ENCODE measurements at places on chromosomes 16 and 17. TPM values are rescaled to one million over a fixed set of nuclear protein-coding genes. Genes with fewer than 3 reads are reported as not detected.

GRCh38 chr17:35146214-35146833 lies 1.3 kb upstream of the UNC45B start:
- no peak for DNase-seq

GRCh38 chr16:30430428-30430970 lies 669 bp upstream of the DCTPP1 start:
- no peak for DNase-seq

DNA sequence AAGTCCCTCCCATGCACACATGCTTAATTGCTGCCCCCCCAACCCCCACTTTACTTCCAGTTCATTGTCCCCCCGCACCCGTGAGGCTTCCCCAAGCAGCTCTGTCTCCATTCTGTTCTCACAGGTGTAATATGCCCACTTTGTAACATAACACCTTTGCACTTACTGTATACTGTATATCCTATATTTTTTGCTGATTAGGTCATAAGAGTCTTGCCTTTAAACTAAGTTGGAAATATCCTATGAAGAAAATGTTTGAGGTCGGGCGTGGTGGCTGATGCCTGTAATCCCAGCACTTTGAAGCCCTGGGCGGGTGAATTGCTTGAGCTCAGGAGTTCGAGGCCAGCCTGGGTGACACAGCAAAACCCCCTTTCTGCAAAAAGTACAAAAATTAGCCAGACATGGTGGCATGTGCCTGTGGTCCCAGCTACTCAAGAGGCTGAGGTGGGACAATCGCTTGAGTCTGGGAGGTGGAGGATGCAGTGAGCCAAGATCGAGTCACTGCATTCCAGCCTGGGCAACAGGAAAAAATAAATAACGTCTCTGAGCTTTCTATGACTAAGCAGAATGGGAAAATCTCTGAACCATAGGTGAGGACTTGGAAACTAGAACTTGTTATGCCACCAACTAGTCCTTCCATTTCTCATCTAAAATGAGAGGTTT lies 76.1 kb downstream of the TNRC6C start:
- no peak for DNase-seq

DNA sequence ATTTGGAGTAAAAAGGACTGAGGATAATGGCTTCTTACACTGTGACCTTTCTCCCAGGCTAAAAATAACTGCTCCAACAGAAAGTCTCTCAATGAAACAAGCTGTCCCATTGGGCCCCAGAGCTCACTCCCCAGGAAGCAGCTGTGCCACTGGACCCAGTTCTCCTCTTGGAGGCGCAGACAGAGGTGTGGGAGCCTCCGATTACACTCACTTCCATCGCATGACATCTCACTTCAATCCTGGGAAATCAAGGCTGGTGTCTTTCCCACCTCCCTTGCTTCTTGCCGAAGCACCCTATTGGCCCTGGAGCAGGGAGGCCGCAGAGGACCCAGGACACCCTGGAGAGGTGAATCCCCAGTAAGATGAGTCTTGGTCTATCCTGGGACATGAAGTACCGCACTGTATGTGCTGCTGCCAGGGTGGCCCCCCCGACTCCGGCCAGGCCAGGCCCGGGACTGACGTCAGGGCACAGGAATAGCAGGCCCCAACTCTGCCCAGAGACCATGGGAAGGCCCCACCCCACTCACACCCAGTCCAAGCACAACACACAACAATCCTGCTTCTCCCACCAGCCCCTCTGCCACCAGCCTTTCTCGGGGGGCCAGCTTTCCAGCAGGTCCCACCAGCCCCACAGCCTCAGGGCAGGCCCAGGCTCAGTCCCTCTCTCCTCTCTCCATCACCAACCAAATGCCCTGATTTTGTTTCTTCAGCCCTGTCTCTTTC lies 29.5 kb downstream of the SRL start:
- no peak for DNase-seq

- DNase-seq: no peak
These were observed 8.6 kb upstream of the SOST start for GRCh38 chr17:43767053-43767712.

DNA sequence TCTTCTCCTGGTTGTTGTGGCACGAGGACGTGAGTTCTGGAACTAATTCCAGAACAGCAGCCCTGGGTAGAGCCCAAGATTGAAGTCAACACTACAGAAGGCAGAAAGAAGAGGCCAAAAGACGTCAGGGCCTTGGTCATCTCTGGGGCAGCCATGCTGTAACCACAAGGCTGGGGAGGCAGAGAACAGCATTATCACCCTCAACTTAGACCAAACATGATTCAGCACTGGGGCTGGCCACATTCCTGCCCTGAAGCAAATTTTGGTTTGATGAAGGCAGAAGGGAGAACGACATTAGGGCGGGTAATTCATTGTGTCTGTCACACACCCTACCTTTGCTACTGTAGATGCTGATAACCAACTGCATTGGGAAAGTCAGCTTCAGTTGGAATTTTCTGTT lies 9.7 kb upstream of the ALOX15B start:
- no peak for DNase-seq

- DNase-seq: peak; percentile 31
These were observed 20.0 kb upstream of the WFIKKN1 start for GRCh38 chr16:610513-611381.

- DNase-seq: no peak
These were observed 15.4 kb downstream of the PHF12 start for GRCh38 chr17:28935744-28936460.

PRPSAP2 gene
- 45.3 TPM for polyA plus RNA-seq

C16orf95 gene
- 3.2 TPM for polyA plus RNA-seq

MTSS2 gene
- polyA plus RNA-seq: not detected

GNAO1 gene
- not detected for polyA plus RNA-seq
